ENCODE measurements at places on chromosomes 13 and 19. TPM values are rescaled to one million over a fixed set of nuclear protein-coding genes. Genes with fewer than 3 reads are reported as not detected.

Gene MYBPC2
- total RNA-seq = 0.09 TPM

Gene KIR2DL3
- not detected for total RNA-seq

- no peak overlapping the region for H3K27ac ChIP-seq
- H3K4me3 ChIP-seq = no peak overlapping the region
- no peaks in the 10 kb centered on the region for H3K4me1 ChIP-seq
- no peaks in the 10 kb centered on the region for H3K36me3 ChIP-seq
- DNase-seq = no peak
Measured at GRCh38 chr13:94920578-94920977, 208.2 kb upstream of the SOX21 start.

DNA sequence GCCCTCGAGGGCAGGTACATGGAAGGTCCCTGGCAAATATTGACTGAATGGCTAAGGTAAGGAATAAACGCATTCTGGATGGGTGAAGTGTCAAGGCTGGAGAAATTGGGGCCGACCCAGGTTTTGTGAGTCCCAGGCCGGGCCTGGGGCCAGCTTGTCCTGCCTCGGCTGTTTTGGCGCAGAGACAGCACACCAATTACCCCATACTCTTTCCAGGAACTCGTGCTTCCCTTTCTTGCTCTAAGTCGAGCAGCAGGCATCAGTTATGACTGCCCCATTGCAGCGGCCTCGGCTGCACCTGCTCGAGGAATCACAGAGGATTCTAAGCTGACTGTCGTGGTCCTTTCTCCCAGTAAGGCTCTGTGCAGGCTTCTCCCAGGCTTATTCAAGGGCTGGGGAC, 67.1 kb downstream of the ZNF536 start:
- no peaks in the 10 kb centered on the region for H3K36me3 ChIP-seq
- no peak overlapping the region for H3K4me3 ChIP-seq
- no peak overlapping the region for H3K27ac ChIP-seq
- H3K4me1 ChIP-seq = no peaks in the 10 kb centered on the region
- no peak for DNase-seq
- no peaks in the 10 kb centered on the region for H3K27me3 ChIP-seq

Gene PARP4
- 35.8 TPM for total RNA-seq

Gene SIGLEC9
- 0.77 TPM for total RNA-seq

GRCh38 chr19:41804336-41804735, 7.9 kb downstream of the CEACAM3 start:
- no peak overlapping the region for H3K4me3 ChIP-seq
- DNase-seq = no peak
- no peaks in the 10 kb centered on the region for H3K4me1 ChIP-seq
- H3K27me3 ChIP-seq = no peaks in the 10 kb centered on the region
- H3K27ac ChIP-seq = no peak overlapping the region

GRCh38 chr13:101452519-101453485, at the start of gene ITGBL1:
Gene ITGBL1 (plus strand): TSS chr13:101452675. CDS start chr13:101452834, 159 bp downstream.
- no peaks in the 10 kb centered on the region for H3K36me3 ChIP-seq
- DNase-seq = no peak
- H3K4me3 ChIP-seq = peak within 1 kb of the TSS; percentile 17

GRCh38 chr19:51607920-51608562, 22.2 kb downstream of the SIGLEC5 start:
- no peaks in the 10 kb centered on the region for H3K27me3 ChIP-seq
- H3K4me1 ChIP-seq = no peaks in the 10 kb centered on the region
- H3K27ac ChIP-seq = no peak overlapping the region

- H3K27me3 ChIP-seq = no peaks in the 10 kb centered on the region
- no peaks in the 10 kb centered on the region for H3K36me3 ChIP-seq
- no peak overlapping the region for H3K4me3 ChIP-seq
- no peak for DNase-seq
Measured at GRCh38 chr19:23718802-23719201, 31.8 kb upstream of the ZNF675 start.

- H3K27ac ChIP-seq = no peak overlapping the region
- H3K36me3 ChIP-seq = no peaks in the 10 kb centered on the region
- no peak for DNase-seq
- no peaks in the 10 kb centered on the region for H3K27me3 ChIP-seq
- H3K4me1 ChIP-seq = no peaks in the 10 kb centered on the region
Measured at GRCh38 chr13:44417876-44418275, 44.3 kb downstream of the SERP2 start.

DNA sequence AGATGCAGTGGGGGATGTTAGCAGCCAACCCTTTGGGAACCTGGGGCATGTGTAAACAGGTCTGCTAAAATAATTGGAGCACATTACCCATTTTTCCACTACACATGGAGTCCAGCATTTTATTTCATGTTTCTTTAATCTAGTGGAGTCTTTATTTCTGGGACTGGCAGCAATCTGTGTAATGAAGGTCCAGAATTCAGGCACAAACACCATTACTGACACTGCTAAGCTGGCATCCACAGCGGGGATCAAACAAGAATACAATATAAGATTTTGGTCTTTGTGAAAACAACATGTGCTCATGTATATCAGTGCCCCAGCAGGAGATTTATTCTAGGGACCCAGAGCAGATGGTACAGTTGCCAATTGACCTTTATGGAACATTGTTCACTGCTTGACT, 1587.0 kb upstream of the PRR20A start:
- H3K4me3 ChIP-seq = no peak overlapping the region
- H3K27me3 ChIP-seq = no peaks in the 10 kb centered on the region
- H3K4me1 ChIP-seq = no peaks in the 10 kb centered on the region
- no peak overlapping the region for H3K27ac ChIP-seq
- no peak for DNase-seq
